Forelimb muscle (tissue), 1 donor: ENCODE measurements at places on chromosomes 4 and X. TPM values are rescaled to one million over a fixed set of nuclear protein-coding genes. Genes with fewer than 3 reads are reported as not detected.

The GYPA gene
- polyA plus RNA-seq: 3.9 TPM

The GDPD2 gene
- polyA plus RNA-seq: 0.56 TPM

The MMRN1 gene
- polyA plus RNA-seq: 4.8 TPM

The CT45A3 gene
- polyA plus RNA-seq: not detected

The CTSO gene
- polyA plus RNA-seq: 26.0 TPM

The FAM120C gene
- polyA plus RNA-seq: 8.7 TPM

The ANTXR2 gene
- 98.0 TPM for polyA plus RNA-seq

The MAML3 gene
- 3.9 TPM for polyA plus RNA-seq

The ZCCHC18 gene
- 2.5 TPM for polyA plus RNA-seq

The NDP gene
- 3.7 TPM for polyA plus RNA-seq

The TSR2 gene
- polyA plus RNA-seq: 42.6 TPM
